CD4-positive, alpha-beta T cell treated with Interleukin-15 for 4 hours (primary cell): ENCODE measurements at places on chromosomes 4 and X.

GRCh38 chrX:70386235-70386634 is 36.9 kb upstream of the GDPD2 start:
- no peak for DNase-seq

GRCh38 chr4:123060039-123060770 is 137.8 kb upstream of the NUDT6 start:
- no peak for DNase-seq

GRCh38 chr4:149708513-149709130 is 107.0 kb downstream of the IQCM start:
- no peak for DNase-seq

- no peak for DNase-seq
These were observed 33.1 kb upstream of the GPR34 start for GRCh38 chrX:41655631-41656030.

DNA sequence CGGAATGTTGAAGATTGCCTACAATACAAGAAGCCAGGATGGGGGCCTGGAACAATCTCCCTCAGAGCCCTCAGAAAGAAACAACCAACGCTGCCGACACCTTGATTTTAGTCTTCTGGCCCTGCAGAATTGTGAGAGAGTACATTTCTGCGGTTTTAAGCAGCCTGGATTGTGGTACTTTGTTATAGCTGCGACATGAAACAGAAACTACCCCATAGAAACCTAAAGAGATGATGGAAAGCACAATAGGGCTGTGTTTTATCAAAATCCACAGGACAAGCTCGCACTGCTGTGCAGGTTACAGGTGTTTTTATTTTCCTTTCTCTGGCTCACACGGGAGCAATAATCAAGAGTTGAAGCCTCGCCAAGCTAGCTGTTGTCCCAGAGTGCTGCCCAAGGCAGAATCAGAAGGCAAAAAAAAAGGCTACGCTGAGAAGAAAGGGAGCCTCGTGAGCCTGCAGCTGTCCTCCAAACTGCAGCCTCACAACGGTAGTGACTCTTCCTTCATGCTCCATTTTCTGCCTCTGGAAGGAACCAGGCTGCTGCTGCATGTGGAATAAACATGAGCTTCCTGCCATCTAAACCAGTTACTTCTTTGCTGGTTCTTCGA is 232.4 kb downstream of the LDB2 start:
- DNase-seq = no peak

DNA sequence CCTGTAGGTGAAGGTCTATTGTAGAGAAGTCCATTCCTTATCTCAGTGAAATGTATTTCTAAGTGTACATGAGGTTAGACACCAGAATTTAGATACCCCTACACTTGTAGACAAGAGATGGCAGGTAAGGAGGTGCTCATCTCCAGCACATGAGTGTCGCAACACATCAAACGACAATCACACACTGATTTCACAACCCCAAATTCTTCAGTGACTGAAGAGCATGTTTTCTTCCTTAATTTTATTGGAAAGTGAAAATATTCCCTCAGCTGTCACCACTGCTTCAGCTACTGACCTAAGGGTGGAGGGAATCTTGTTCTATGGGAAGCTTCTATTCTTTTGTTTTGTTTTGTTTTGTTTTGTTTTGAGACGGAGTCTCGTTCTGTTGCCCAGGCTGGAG is 280.3 kb downstream of the ARHGAP24 start:
- DNase-seq = no peak

DNA sequence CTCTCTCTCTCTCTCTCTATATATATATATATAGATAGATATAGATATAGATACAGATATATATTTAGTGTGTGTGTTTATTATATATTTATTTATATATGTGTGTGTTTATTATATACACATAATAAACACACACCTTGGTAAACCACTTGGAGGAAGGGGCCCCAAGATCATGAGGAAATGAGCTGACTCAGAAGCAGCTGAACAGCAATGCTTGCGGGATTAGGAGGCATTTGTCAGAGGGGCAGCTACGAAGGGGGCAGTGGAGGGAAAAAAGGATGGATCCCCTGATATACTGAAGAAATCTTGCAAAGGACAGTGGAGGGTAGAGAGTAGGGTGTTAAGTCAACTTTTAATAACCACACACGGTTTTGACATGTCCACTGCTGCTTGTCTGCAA is 120.0 kb upstream of the SORBS2 start:
- no peak for DNase-seq
